Stimulated activated CD4-positive, alpha-beta T cell treated with anti-CD3 and anti-CD28 coated beads, TNF-alpha, amount 100 ng/mL, for 1 hour (primary cell): ENCODE measurements at places on chromosomes 13 and 19.

DNA sequence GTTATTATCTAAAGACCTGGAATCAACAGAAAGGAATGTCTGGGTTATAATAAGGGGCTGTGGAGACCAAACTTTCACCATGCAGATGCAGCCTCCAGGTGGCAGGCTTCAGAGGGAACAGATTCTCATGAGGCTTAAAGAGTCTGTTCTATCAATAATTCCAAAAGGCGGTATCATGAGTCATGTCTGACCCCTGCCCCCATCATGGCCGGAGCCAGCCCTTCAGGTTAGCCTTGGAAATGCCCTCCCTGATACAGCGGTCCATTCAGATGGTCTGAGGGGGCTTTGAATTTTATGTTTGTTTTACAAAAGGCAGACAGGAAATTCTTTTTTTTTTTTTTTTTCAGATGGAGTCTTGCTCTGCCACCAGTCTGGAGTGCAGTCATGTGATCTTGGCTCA, 21.7 kb upstream of the LAMP1 start:
- DNase-seq: no peak

GRCh38 chr13:46640843-46641242, 87.9 kb downstream of the LRCH1 start:
- no peak for DNase-seq

DNA sequence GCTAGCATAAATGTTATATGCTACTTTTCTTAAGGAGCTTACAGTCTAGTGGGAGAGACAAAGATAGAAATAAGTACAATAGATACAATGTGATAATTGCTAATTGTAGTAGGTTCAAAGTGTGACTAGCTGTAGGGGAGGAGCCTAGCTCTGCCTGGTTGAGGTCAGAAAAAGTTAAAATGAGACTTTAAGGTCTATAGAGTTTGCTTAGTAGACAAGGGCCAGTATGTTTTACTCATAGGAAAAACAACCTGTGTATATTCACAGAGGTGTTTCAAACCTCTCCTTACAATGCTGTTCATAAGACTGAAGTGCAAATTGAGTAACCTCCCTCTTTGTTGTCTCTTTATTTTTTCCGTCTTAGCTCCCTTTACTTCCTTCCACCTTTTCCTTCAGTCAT, 56.1 kb downstream of the PDS5B start:
- no peak for DNase-seq

GRCh38 chr19:10670182-10670581, 16.0 kb downstream of the ILF3 start:
- no peak for DNase-seq

DNA sequence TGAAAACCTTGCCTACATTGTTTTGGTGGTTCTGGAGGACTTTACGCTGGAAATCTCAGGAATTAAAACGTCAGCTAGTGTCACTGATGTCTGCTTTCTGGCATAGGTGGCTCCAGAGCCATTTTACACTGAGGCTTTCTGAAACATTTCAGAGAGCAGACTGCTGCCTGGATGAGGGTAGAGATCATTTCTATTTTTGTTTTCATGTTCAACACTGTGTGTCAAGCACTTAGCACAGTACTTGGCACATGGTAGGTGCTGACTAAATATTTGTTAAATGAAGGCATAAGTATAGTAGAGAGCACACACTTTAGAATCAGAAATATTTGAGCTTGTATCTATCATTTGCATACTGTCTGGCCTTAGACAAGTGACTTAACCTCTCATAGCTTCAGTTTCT, 59.1 kb upstream of the FRY start:
- DNase-seq: no peak

GRCh38 chr13:103140001-103140671, 73.9 kb upstream of the SLC10A2 start:
- no peak for DNase-seq

- peak; percentile 63 for DNase-seq
Observed at GRCh38 chr19:3062165-3063105, at the start of gene TLE5. TLE5 (minus strand) TSS chr19:3062495; CDS start chr19:3062200, 295 bp downstream.

- DNase-seq: no peak
Observed at GRCh38 chr19:14167576-14168138, 31.3 kb upstream of the ASF1B start.

DNA sequence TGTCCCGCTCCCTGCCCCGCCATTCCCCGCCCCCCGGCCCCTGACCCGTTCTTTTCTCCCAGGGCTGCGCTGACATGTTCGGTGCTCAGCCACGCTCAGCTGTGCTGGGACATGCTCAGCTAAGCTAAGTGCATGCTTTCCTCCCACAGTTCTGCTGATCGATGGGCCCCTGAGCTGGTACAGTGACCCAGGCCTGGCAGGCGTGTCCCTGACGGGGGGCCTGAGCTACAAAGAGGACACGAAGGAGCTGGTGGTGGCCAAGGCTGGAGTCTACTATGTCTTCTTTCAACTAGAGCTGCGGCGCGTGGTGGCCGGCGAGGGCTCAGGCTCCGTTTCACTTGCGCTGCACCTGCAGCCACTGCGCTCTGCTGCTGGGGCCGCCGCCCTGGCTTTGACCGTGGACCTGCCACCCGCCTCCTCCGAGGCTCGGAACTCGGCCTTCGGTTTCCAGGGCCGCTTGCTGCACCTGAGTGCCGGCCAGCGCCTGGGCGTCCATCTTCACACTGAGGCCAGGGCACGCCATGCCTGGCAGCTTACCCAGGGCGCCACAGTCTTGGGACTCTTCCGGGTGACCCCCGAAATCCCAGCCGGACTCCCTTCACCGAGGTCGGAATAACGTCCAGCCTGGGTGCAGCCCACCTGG, 3.7 kb downstream of the TNFSF9 start:
- DNase-seq: no peak

DNA sequence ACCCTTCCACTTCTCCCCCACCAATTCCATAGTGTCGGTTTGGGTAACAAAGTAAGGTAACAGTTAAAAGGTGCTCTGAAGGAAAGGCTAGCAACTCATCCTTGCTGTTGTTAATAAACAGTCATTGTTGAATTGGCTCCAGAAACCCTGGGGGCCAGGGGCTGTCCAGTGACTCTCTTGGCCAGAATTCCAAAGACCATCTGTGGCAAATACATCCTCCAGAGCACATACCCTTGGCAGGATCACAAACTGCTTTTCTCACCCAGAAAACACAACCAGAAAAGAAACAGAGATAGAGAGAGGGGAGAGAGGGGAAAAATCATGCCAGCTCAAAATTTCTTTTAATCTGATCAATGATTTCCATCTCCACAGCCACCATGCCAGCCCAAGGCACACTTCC, 22.1 kb downstream of the CACNA1A start:
- no peak for DNase-seq

GRCh38 chr13:75255653-75256052, 226.3 kb downstream of the TBC1D4 start:
- DNase-seq: no peak

DNA sequence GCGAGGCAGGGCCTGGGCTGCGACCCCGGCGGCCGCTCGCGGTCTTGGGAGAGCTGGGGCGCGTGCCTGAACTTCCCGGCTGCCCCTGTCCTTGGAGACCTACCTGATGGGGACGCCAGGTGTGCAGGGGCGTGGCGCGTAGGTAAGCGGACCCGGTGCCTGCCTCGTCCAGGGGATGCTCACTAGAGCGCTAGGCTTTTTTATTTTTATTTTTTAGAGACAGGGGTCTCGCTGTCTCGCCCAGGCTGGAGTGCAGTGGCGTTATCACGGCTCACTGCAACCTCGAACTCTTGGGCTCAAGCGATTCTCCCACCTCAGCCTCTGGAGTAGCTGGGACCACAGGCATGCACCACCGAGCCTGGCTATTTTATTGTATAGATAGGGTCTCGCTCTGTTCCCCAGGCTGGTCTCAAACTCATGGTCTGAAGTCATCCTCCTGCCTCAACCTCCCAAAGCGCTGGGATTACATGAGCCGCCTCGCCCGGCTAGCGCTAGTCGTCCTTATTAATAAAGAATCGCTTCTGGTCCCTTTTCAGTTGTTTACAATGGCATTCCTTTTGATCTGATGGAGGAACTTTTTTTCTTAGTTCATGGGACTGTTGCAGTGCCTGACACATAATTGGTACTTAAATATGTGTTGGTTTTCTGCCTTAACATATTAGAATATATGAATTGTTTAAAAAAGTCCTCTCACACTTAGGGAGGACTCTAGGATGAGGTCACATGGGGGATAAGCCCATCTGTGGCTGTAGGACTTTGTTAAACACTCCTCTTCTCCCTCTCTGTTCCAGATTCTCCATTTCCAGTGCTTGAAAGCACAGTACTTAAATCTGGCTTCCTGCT, 812 bp downstream of the DPY19L3 start:
- no peak for DNase-seq

- no peak for DNase-seq
Observed at GRCh38 chr13:35131471-35131870, 189.4 kb downstream of the NBEA start.

DNA sequence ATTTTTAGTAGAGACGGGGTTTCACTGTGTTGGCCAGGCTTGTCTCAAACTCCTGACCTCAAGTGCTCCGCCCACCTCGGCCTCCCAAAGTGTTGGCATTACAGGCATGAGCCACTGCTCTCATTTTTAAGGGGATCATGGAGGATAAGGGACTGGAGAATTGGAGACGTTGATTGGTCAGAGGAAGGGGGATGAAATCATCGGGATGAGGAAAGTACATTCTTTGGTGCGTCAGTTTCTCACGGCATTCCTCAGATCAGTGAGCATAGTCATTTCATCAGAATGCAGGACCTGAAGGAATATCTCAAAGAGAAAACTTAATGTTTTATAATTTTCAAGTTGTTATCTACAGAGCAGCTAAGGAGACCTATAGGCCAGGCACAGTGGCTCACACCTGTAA, 14.0 kb downstream of the ZNF114 start:
- no peak for DNase-seq

- no peak for DNase-seq
Observed at GRCh38 chr19:19816679-19817078, 4.9 kb downstream of the ZNF506 start.

GRCh38 chr19:49779731-49780555, 13.1 kb downstream of the AP2A1 start:
- DNase-seq: no peak

DNA sequence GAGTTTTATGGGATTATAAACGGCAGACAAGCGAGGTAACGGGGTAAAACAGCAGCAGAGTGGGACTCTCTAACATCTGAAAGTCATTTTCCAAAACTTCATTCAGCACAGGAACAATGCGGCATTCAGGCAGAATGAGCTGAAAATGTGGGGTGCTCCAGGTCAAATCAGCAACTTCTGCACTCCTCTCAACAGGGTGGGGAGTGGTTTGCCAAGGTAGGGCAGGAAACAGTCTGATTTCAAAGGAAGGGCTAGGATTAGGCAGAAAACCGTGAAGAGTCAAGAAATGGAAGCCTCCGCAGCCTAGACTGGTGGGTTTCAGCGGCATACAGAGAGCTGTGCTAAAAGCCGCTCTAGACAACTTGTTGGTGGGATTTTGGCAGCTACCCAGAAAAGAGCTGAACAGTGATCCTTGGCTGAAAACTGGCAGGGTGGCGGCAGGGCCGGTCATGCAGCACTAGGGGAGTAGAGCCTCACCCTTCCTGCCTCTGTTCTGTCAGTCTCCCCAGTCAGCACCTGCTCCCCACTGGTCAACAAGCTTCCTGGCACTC, 154.2 kb upstream of the KLF12 start:
- DNase-seq: peak; percentile 0

DNA sequence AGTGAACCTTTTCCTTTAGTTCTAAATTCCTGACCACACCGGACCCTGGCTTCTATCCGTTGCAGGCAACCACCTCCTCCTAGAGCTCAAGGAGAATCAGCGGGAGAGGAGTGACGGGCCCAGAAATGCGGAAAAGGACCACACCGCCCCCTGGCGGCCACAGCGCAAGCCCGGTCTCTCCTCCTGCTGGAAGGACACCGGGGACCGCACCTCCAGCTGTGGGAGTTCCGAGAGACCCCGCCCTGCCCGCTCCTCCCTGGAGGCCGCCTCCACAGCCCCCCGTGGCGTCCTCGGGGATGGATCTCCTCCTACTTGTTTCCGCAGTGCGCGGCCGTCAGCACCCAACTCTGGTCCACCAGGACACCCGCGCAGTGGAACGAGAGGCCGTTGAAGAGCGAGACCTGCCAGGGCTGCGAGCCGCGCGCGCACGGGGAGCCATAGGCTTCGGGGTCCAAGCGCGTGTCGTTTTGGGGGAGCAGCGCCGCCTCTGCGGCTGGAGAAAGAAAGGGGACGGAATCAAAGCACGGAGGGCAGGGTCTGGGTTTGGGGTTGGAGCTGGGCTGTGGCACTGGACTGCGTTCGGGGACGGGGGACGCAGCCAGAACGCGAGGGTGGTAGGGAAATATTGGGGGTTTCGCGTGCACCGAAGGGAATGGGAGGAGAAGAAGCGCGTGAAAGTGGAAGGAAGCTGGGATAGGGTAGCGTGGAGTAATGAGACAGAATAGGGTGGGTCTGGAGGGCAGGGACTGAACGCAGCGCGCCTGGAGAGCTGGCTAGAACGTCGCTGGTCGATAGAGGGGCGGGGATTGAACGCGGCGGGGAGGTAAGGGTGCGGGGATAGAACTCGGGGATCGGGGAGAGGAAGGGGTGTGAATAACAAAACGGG, 2.5 kb downstream of the KLK10 start:
- no peak for DNase-seq

DNA sequence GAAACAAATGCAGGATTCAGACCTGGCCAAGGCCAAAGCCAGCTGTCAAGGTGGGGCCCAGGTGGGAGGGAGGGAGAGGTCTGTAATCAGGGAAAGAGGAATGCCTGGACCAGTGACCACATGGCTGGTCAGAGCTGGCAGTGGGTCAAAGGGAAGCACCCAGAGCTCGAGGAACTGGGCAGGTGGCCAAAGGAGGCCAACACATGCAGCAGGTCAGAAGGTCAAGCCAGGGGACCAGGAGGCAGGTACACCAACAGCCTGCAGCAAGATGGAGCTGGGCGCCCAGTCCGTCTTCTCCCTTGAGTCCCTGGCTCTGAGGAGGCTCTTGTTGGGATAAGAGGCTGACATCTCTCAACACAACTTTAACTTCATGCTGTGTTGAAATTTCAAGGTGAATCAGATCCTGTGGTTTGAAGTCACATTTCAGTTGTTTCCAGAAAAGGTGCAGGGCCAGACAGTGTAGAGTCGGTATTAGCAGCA, 17.1 kb downstream of the GPATCH1 start:
- no peak for DNase-seq

DNA sequence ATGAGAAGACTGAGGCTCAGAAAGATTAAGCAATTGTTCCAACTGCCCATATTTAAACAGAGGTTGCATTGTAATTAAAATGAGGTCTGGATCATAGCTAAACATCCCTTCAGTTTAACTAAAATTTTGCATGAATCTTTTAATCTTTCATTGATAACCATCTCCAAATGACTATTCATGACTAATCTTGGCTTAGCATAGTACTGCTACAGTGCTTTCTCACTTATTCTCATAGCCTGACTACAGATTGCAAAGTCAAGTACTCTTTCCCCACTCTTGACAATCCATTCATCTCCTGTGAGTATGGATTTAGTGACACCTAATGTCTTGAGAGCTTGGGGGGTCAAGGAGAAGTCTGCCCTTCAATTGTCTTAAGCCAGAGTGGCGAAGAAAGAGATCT, 258.4 kb downstream of the RFC3 start:
- DNase-seq: no peak

GRCh38 chr19:2415281-2415972, 12.0 kb downstream of the TIMM13 start:
- no peak for DNase-seq
